Activated T-helper 2 cell treated with anti-CD3 and anti-CD28 coated beads, Interferon-gamma antibody, Interleukin-2, Interleukin-4, amounts not matched to agents 10 μg/mL and 5 μg/mL and 100 μg/mL, durations not matched to agents 14 hours and 24 hours and 36 hours (primary cell): ENCODE measurements at places on chromosomes 4 and X. TPM values are rescaled to one million over a fixed set of nuclear protein-coding genes. Genes with fewer than 3 reads are reported as not detected.

- no peak for DNase-seq
Measured at GRCh38 chr4:17475481-17475880, 36.4 kb downstream of the QDPR start.

GRCh38 chr4:172308078-172308477 is 494.9 kb downstream of the GALNTL6 start:
- no peak for DNase-seq

CYTL1 gene
- not detected in 2 replicates for total RNA-seq

GRCh38 chr4:105569057-105569865 is 16.8 kb downstream of the ARHGEF38 start:
- no peak for DNase-seq

DNA sequence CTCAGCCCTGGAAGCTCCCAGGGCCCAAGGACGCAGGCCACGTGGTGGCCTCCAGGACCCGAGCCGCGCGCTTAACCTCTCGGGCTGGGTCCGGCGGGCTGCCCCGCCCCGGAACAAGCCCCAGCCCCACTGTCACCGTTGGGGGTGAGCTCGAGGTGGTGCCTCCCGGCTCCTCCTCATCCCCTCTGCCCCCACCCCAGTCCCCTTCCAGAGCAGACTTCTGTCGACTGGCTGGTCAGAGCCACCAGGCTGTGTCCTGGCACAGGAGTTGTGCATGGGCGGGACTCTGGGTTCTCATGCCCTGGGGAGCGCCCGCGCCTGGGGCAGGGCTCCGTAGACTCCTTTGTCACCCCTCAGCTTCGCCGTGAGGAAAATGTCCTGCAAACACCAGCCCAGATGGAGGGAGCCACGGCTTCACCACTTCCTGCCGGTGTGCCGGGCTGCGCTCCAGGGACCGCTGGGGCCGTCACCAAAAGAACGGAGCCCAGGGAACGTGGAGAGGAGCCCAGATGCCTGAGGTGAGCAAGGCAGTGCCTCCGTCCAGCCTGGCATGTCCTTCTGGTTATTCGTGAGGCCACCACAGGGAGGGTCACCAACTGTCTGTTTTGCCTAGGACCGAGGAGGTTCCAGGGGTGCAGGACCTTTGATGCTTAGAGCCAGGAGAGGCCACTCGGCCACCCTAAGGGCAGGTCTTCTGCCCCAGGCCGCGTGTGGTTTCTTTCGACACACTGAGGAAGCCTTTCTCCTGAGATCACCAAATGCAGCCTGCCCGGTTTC is 7.1 kb upstream of the RGS12 start:
- DNase-seq: no peak

GRCh38 chr4:110198049-110198434 is 373 bp downstream of the ELOVL6 start:
- DNase-seq: no peak

GRCh38 chr4:99811850-99812249 is 4.8 kb upstream of the DAPP1 start:
- DNase-seq: peak; percentile 21

RTL3 gene
- total RNA-seq: not detected in 2 replicates

- DNase-seq: no peak
Measured at GRCh38 chr4:116387937-116388474, 697.4 kb downstream of the TRAM1L1 start.

SSX2B gene
- total RNA-seq: not detected in 2 replicates

NFXL1 gene
- 11.9 and 13.3 TPM in 2 replicates for total RNA-seq

MAGEA8 gene
- total RNA-seq: not detected in 2 replicates

CNKSR2 gene
- 11.3 and 13.4 TPM in 2 replicates for total RNA-seq

DNA sequence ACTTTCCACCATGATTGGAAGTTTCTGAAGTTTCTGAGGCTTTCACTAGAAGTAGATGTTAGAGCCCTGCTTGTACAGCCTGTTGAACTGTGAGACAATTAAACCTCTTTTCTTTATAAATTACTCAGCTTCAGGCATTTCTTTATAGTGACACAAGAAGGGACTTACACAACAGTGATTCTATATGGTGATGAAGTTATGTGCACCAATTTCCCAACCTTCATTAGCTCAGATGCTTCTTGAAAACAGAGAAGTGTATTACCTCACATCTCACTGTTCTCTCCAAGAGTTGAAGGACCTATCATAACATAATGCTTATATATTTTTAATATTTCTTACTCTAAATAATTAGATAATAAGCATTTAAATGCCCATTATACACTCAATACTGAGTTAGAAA is 202.1 kb upstream of the ANXA10 start:
- no peak for DNase-seq

DNA sequence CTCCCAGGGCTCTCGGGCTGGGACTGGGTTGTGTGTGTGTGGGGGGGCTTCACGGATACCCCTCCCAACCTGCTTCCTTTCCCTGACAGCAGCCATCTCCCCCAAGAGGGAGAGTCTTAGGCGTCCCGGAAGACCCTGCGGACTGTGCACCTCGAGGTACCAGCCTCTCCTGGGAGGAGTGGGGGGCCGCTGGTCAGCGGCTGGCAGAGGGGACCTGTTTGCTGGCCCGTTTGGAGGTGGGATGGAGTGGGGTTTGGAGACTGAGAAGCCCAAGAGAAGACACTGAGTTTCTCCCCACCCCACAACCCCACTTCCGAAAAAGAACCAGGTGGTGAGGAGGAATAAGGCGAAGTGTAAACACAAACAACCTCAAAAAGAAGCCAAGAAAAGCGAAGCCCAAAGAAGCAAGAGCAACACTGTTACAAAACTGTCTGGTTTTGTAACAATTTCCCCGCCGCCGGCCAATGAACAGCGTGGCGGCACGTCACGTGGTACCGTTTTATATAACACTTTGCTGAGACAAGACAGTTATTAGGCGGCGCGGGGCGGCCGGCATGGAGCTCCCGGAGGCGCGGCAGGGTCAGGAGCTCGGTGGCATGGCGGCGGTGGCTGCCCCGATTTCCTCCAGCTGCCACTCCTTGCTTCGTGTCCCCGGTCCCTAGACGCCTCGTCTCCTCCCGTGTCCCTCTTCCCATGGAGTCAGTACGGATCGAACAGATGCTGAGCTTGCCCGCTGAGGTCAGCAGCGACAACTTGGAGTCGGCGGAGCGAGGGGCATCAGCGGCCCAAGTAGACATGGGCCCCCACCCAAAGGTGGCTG is at the start of gene LONRF3:
Gene LONRF3 (plus strand): TSS at position 531 of the 820 bp plus-strand sequence. CDS start 163 bp downstream, at position 694.
- peak; percentile 12 for DNase-seq

PRR32 gene
- not detected in 2 replicates for total RNA-seq

ZNF732 gene
- total RNA-seq: not detected in 2 replicates

DNA sequence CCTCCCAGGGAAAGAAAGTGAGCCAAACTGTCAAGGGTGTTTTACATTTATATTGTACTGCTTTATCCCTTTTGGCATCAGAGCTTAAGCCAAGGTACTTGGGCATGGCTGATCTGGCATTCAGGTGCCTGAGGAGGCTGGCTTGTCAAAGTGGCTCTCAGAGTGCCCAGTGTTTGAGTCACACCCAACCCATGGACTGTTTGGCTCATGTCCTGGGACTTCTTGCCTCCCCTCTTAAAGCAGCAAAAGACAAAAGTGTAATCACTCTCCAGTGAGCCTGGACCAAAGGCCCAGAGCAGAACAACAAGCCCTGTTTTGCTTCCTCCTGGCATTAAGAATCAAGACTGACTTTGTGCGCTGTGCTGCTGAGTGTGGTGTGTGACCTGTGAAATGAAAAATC is 311.7 kb upstream of the TAPT1 start:
- no peak for DNase-seq

UBA1 gene
- 242 and 250 TPM in 2 replicates for total RNA-seq

MAOB gene
- 10.3 and 11.6 TPM in 2 replicates for total RNA-seq

DNA sequence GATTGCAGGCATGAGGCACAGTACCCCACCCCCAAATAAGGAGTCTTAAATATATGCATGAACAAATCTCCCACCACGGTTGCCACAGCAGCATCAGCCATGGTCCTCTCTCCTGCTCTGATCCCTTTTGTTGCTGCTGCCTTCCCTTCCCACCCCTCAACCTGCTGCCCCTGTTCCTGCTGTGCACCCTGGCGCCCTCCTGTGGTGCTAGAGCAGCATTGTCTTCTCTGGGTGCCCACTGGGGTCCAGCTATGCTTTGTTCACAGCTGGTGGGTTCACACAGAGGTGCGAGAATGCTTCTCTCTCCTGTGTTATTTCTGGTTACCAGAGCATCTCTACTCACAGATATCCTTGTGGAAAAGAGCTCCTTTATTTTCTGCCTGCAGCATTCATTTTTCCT is 116.2 kb downstream of the GATB start:
- no peak for DNase-seq

GRCh38 chr4:58075724-58076123 is 965.5 kb upstream of the IGFBP7 start:
- no peak for DNase-seq

DNA sequence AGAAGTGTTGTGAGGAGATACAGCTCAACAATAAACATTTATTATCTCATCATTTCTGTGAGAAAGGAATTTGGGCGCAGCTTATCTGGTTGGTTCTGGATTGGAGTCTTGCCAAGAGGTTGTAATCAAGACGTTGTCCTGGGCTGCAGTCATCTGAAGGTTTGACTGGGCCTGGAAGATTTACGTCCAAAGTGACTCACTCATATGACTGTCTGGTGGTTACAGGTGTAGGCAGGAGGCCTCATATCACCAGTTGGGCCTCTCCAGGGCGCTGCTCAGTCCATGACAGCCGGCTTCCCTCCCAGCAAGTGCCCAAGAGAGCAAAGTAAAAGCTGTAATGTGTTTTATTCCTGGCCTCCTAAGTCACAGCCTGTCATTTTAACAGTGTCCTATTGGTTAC is 106.3 kb downstream of the USP46 start:
- DNase-seq: no peak

ABHD18 gene
- total RNA-seq: 21.0 and 23.9 TPM in 2 replicates

SMR3B gene
- not detected in 2 replicates for total RNA-seq

GRCh38 chr4:158259955-158260575 is 49.8 kb downstream of the TMEM144 start:
- no peak for DNase-seq

DNA sequence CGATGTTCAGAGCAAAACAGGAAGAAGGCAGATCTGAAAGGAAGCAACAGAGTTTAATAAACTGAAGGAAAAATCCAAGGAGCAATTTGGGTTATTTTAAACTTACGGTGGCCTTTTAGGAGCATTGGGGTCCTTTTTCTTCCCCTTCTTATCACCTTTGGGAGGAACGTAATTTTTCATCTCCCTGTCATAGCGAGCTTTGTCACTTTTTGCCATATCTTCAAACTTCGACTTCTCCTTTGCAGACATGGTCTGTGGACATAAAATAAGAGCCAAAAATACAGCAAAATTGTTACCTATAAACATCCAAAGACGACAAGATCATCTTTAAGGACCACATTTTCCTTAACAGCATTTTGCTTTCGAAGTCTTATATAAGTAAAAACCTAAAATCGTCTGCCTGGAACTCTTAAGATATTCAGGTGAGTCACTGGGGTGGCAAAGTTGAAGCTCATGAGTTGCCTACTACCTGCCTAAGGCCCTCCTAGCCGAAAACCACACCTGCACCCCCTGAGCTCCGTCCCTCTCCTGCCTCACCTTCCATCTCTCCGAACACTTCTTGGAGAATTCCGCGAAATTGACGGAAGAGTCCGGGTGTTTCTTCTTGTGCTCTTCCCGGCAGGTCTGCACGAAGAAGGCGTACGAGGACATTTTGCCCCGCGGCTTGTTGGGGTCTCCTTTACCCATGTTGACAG is 1.0 kb downstream of the HMGB2 start:
- no peak for DNase-seq

DNA sequence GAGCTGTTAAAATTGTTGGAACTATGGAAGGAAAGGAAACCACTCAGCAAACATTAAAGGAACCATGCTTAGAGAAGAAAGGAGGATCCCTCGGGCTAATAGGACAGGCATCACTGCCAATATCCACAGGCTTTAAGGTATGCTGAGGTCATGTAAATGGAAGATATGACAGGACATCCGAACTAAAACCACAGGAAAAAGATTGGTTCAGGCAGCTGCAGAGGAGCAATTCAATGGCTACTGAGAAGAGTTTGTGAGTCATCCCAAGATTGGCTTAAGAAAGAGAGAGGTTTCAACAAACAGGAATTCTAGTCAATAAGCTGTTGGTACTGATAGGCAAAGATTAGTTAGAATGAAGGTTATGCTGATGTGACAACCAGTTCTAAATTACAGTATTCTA is 106.4 kb upstream of the FAM241A start:
- no peak for DNase-seq

ITM2A gene
- total RNA-seq: 138 and 142 TPM in 2 replicates

GRCh38 chrX:50198348-50198747 is 2.5 kb downstream of the AKAP4 start:
- no peak for DNase-seq

DNA sequence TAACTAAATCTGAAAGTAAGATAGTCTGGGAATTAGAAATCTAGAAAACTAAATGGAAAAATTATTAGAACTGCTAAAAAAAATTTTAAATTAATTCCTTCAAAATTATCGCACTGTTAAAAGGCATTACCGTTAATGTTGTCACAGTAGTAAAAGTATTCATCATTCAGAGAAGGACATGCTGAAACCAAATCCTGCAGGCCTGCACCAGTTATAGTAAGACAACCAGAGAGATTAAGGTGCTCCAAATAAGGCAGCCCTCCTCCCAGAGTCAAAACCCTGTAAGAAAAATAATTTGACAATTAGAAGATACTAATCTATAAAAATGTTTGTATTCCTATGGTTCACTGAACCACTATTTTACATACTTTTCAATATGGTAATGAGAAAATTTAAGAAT is 43.0 kb downstream of the FBXL5 start:
- DNase-seq: no peak

SPANXN3 gene
- not detected in 2 replicates for total RNA-seq

DNA sequence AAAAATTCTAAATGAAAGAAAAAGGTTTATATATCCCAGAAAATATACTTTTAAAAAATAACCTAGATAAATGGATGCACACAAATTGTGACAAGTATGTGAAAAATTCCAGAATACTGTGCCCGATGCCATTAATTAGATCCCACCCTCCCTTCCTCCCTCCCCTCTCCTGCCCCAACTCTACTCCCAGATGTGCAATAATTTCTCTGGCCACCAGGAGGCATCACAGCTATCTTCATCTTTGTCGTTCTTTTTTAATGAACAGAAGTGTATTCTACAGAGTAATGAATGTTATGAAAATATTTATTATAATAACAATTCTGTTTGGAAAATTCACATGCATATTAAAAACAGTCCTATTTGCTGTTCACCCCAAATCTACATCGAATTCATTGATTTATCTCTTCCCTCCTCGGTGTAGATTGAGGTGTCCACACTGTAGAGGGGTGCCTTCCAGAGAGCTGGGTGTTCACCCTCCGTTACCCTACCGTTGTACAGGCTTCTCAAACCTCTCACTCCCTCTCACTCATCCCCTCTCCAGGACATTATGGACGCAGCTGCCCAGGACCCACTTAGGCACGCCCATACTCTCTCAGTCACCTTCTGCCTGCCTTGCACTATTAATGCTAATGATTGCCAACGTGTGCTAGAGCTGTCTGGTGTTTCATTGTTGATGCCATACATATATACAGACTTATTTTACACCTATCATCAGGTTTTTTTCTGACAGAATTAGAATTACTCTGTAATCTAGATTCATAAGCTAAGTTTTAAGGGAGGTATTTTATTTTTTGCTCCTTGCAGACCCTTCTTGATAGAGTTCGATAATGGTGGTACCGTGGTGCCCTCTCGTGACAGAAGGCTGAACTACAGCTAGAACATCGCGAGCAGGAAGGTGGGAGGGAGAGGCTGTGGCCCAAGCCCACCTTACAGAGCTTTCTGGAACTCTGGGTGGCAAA is 14.1 kb downstream of the RAB40AL start:
- peak; percentile 18 for DNase-seq
